ENCODE measurements at places on chromosomes 11 and 22. TPM values are rescaled to one million over a fixed set of nuclear protein-coding genes. Genes with fewer than 3 reads are reported as not detected.

GRCh38 chr11:63629426-63629825 lies 15.2 kb upstream of the PLAAT3 start:
- DNase-seq, result no peak

DNA sequence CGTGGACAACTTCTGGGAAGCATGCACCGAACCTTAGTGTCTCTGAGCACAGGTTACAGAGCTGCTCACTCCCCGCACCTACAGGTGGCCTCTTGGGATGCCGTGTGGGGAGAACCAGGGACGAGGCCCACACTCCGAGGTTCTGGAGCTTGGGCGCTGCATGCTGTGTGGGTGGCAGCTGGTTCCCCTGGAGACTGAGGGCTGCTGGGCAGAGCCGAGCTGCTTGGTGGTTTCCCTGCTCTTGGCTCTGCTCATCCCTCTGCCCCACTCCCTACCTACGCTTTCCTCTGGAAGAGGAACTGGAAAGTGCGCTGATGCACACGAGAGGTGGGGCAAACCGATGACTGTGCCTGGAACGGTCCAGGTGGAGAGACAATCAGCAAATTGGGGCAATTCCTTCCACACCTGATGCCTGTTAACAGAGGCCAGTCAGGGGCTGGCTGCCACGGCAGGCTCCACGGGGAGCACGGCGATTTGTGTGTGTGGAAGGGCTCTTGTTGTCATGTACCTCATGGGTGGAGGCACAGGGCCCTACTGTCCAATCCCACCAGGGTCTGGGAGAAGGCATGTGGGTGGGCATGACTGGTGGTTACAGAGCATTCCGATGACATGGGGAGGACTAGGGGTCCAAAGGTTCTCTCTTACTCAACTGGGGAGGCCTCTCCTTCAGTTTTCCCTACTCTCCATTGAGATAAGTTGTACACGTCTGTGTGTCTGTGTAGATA lies 60.9 kb downstream of the ST14 start:
- DNase-seq, result no peak

GRCh38 chr11:18495703-18496102 lies 31.0 kb downstream of the TSG101 start:
- no peak for DNase-seq

DNA sequence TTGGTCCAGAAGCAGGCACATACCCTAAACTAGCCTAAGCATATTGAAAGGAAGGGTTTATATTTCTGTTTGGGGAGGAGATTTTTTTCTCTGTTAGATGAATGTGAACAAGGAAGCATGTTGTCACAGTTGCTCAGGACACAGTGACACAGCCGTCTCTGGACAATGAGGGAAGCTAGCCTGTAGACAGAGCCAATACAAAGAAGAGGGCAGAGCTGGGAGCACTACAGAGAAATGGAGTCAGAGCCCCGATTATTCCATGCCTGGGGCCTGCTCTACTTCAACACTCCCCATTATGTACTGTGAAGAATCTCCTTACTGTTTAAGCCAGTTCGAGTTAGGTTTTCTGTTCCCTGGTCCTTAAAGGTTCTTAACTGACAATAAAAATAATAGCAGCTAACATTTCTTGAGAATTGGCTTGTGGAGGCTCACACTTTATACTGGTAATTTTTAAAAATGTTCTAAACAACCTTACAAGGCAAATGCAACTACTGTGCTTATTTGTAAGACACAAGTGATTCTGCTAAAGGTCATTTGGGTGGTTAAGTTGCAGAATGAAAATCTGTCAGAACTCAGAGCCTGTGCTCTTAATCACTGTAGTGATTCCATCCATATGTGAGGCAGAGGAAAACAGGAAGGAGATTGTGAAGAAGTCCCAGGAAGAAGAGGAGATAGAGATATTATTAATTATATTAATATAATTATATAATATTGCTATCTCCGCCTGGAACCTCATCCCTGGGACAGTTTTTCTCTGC lies 58.8 kb upstream of the RRAS2 start:
- no peak for DNase-seq

- DNase-seq, result no peak
These were observed 155.2 kb upstream of the GRK3 start for GRCh38 chr22:25409240-25409639.

DNA sequence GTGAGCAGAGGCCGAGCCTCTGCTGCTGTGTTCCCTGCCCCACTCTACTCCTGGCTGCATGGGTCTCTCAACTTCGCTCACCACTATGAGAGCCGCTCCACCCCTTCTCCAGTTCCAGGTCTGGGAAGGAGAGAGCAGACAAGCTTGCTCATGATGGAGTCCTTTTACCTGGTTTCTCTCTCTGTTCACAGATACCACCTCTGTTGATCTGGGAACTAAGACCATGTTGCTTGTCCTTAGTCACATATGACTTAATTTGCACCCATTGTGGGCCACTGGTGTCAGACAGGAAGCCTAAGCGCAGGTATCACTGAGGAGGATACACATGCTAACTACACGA lies 26.8 kb downstream of the MCM5 start:
- peak; percentile 47 for DNase-seq

DNA sequence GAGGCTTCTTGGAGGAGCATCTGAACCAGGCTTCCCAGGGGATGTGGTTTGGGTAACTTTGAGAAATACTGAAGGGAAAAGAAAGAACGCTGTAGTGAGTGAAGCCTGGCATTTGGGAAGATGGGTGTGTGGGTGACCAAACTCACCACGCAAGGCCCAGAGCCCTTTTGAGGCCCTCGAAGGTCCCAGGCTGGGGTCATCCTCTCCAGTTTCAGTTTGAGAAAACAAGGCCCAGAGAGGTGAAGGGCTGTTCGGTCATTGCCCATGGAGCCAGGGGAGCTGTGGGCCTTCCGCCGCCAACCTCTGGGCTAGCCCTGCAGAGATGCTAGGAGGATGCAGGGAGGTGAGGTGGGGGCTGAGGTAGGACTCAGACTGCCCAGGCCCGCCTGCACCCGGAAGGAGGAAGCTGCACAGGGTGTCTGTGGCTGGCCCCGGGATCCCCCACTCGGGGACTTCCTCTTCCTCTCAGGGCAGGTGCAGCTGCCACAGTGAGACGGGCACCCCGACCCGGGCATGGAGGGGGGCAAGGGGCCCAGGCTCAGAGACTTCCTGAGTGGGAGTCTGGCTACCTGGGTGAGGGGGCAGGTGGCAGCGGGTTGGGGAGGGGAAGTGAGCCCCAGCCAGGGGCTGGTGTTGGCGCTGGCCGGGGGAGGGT lies at the start of gene CCDC88B:
TSS of gene CCDC88B (plus strand) at position 451 of the 655 bp plus-strand sequence. CDS start at position 514, 63 bp downstream.
- DNase-seq, result no peak

- no peak for DNase-seq
These were observed 119.5 kb downstream of the SNX19 start for GRCh38 chr11:130796828-130797227.

GRCh38 chr11:93000511-93001476 lies 31.3 kb downstream of the MTNR1B start:
- DNase-seq, result peak; percentile 82

GRCh38 chr11:16860617-16861016 lies 122.2 kb downstream of the C11orf58 start:
- no peak for DNase-seq

GRCh38 chr11:132439711-132440255 lies 1069.4 kb downstream of the NTM start:
- DNase-seq, result peak; percentile 30

The CFAP300 gene
- 0.65 TPM for total RNA-seq

The TRPC6 gene
- total RNA-seq, result 0.07 TPM

The HBD gene
- total RNA-seq, result not detected

The CHKA gene
- 23.6 TPM for total RNA-seq

The P2RY6 gene
- total RNA-seq, result 0.75 TPM

The OVOL1 gene
- 0.22 TPM for total RNA-seq

Measured in astrocyte (in vitro differentiated cells and primary cell).